CD4-positive, alpha-beta T cell (primary cell): ENCODE measurements at places on chromosomes 2 and 18. TPM values are rescaled to one million over a fixed set of nuclear protein-coding genes. Genes with fewer than 3 reads are reported as not detected.

Gene ZNF516
- 29.3 TPM for total RNA-seq

DNA sequence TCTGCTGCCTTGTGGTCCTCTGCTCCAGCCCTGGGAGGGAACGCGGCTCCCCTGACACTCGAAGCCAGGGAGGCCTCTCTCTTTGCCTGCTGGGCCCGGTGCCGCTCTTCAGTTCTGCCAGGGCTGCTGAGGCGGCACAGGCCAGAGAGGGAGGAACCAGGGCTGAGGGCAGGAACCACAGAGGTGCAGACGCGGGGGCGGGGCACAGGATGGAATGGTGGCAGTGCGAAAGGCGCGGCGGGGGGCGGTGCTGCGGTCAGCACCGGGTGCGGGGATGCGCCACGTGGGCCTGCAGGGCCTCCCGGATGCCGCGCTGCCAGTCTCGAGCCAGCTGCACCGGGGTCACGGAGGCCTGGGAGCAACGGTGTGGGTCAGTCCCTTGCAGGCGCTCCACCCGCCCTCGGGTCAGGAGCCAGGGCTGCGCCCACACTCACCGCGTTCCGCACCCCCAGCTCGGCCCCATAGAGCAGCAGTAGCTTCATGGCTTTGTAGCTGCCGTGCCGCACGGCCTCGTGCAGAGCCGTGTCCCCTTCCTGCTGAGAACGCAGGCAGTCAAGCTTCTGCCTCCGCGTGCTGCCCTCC lies 4.4 kb downstream of the ANKRD23 start:
- peak; percentile 92 for DNase-seq

DNA sequence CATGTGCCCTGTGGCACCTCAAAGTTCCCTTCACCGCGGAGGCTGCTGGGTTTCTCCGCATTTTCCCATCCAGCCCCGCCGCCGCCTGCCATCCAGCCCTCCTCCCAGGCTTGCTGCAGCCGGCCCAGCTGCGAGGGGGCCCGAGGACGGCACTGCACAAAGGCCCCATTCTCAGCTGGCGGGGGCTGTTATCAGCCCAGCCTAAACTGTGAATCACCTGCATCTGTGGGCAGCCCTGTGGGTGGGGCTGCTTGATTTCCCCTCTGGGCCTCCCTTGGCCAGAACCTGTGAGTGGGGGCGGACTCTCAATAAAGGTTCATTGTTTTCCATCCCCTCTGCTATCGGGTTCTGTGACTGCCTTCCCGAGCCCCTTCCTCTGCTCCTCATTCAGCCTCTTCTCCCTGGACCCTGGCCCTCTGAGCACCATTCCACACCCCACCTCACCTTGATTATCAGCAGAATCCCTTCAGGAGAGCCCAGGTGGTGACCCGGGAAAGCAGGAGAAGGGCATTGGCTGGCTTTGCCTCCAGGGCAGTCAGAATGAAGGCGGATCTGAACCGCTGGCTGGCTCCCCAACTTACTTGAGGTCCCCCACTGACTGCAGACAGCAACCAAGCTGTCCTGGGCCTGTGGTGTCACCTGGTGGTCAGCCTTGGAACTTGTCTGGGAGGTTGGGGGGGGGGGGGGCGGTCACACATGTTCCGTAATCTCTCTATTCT lies 204.5 kb downstream of the ZFP36L2 start:
- DNase-seq, result no peak

DNA sequence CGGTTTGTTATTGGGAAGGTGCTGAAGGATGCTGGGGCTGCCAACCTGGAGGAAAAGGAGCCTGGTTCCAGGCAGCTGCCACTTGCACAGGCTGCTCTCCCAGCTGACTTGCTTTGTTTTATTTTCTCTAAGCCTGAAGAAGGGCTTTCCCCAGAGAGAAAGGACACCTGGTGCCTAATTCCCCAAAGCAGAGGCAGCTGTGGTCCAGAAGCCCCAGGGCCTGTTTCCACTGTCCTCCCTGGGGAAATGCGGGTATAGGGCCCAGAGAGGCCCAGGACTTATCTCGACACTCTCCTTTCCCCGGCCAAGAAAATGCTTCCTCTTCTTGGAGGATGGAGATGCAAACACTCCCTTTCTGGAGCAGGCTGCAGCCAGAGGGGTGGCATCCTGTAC lies 30.1 kb downstream of the INO80C start:
- DNase-seq, result no peak

GRCh38 chr2:205642599-205643356 lies 39.5 kb upstream of the NRP2 start:
- DNase-seq, result no peak

DNA sequence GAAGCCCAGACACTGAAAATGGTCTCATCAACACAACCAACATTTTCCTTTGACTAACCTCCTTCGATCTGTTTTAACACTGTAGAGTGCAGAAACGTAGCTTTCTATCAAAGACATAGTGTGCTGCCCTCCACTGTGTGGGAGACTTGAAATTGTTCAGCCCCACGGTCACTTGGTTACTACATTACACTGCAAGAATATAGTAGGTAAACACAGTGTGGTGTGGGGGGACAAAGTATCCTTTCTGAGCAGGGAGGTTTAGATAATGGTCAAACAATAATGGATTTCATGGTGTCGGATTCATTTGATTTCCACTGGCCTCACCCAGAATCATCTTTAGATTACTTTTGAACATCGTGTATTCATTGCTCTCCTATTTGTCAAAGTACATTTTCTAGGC lies 181.0 kb downstream of the ERBB4 start:
- DNase-seq, result no peak

- DNase-seq, result no peak
These were observed 418.9 kb downstream of the IRS1 start for GRCh38 chr2:226380679-226381078.

DNA sequence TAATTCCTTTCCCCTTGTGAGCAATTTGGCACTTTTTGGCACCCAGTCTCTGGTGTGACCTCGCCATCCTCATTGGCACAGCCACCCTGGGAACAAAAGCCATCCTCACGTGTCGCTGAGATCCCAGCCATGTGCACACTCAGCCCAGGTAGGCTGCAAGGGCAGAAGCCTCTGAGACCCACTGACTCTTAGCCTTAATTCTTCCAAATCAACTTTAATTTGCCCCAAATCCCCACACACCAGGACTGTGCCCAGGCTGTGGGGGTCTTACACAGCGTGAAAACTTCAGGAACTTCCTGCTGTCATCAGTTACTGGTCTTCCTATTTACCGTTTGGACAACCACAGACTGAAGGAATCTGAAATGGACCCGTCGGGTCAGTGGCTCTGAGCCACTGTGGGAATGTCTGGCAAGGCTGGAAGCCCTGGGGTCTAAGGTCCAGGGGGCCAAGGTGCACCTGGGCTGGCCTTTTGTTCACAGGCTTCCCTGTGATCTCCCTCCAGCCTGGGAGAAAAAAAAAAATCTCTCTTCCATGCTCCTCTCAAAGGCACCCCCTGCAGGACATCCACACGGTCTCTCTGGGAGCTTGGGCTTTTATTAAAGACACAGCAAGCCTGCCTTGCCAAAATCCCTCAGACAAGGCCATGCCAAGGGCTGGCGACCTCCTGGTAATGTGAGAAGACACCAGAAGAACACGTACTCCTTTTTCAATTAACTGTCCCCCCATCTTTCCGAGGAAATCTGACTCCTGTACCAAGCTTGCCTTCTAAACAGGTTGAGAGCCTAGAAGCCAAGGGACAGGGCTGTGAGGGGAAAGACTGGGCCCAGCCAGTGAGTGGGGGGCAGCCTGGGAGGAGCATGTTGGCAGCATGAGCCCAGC lies 42.1 kb upstream of the LAPTM4A start:
- no peak for DNase-seq

DNA sequence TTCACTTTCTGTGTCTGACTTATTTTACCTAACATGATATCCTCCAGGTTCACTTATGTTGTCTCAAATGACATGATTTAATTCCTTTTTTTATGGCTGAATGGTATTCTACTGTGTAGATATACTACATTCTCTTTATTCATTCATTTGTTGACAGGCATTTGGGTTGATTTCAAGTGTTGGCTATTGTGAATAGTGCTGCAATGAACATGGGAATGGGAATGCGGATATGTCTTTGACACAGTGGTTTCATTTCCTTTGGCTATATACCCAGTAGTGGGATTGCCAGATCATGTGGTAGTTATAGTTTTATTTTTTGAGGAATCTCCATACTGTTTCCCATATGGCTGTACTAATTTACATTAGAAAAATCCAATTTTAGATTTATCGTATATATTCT lies 195.4 kb upstream of the KLHL14 start:
- DNase-seq, result no peak

GRCh38 chr2:218217360-218218267 lies 625 bp downstream of the ARPC2 start:
- DNase-seq, result peak; percentile 64

DNA sequence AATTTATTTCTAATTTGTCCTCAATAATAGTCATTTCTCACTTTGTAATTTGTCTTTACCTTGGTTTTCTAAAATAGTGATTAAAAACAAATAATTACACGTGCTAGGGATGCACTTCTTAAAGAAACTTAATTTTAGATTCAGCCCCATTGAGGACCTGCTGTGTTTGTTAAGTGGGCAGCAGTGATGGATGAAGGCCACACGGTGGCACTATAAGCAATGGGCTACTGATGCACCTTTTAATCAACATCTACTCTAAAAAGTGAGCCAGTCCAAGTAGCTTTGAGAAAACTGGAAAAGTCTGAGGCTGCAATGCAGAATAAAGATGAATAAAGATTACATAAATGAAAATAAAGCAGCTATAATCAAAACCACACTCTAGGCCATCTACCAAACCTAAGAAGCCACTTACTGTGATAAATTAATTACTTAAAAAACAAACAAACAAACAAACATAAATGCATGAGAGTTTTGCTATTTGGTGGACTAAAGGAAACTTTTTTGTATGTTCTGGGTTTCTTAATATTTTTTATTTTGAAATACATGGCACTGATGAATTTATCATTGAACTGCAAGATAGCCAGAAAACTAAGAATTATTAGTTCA lies 89.3 kb downstream of the PDE11A start:
- no peak for DNase-seq
